Bone marrow (tissue), 2 donors: ENCODE measurements at places on chromosomes 16 and 17.

GRCh38 chr17:15475631-15476354 is 8.4 kb upstream of the CDRT4 start:
- DNase-seq: no peak

DNA sequence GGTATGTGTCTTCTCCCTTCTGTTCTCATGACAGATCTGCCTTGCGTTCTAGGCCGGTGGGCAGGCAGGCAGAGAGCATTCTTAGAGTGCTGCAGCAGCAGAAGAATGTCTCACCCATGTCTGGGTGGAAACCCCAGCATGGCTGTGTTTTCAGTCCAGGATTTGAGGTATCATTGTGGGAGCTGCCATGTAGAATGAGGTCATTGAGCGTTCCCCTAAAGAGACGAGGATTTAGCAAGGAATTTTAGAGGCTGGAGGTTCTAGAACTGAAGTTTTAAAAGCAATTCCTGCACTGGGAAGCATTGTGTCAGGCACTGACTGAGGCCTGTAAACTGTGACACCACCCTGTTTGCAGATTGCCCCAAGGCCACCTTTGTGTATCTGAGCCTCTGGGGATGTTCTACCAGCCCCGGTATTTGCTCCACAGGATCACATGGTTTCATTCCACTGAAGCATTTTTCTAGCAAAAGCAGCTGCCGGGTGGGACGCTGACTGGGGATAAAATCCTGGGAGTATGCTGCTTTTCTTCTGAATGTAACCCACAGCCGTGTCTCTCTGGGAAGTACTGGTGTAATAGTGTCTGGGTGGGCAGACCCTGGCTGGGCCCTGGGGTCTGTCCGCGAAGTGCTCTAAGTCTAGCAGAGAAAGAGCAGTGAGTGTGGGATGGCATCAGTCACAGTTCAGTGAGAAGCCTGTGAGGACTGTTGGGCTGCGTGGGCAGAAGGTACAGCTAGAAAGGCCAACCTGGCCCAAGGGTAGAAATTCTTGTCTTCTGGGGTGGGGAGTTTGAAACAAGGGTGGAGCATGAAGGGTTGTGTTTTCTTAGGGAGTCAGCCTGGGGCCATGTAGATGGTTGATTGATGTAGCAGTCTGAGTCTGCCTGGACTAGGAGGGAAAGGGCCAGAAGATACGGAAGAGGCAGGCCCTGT is 30.2 kb downstream of the PLCD3 start:
- DNase-seq: no peak

- DNase-seq: no peak
Observed at GRCh38 chr17:80660527-80661198, 116.0 kb downstream of the RPTOR start.

- no peak for DNase-seq
Observed at GRCh38 chr16:77853161-77853560, 64.8 kb downstream of the VAT1L start.

DNA sequence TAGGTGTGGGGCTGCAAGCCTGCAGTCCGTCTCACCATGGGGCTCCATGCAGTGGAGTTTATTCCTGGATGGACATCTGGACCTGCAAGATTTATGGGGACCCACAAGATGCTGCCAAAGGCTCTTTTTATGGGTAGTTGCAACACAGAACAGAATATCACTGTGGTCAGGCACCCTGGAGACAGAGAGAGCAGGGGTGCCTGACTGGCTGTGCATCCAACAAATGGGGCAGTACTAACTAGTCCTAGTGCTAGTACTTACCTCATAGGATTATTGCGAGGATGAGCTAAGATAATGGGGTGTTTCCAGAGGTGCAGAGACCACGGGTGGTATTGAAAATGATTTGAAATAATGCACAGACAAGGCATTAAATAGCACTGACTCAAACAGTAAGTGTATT is 42.4 kb upstream of the MMP2 start:
- no peak for DNase-seq

DNA sequence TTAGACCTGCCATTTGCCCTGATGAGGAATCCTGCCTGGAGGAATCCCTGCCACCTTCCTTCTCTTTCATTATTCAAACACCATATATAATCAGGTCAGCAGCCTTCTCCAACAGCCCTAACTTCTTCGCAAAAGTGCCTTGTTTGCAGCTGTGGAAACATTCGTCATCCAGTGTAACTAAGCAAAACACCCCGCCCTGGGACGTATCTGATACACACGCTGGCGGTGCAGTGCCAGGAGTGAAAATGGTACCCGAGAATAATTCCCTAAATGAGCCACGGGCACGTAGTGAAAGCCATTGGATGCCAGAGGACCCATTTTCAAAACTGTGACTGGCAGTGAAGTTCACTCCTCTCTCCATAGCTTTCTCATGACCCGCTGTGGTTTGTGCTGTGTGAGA is 73.7 kb downstream of the IRX3 start:
- DNase-seq: no peak

GRCh38 chr17:67559381-67559966 is 158.3 kb upstream of the NOL11 start:
- DNase-seq: no peak

GRCh38 chr16:56183266-56183665 is 8.0 kb upstream of the GNAO1 start:
- DNase-seq: no peak
